Caco-2 (cell line): ENCODE measurements at places on chromosomes 4 and X.

DNA sequence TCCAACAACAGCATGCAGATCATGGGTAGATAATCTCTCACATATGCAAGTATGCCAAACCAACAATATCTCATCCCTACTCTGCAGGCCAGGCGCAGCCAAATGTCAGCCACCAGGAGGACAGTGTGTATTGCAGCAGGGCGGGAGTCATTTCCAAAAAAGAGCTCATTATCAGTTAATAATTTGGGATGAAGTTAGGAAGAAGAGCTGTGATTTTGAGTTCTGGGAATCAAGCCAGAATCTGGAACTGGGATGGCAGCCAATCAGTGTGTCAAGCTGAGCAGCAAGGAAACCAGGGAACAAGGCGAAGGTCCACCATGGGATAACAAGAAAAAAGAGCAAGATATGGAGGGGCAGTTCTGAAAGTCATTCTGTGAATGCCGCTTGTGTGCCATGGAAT, 88.2 kb upstream of the CAMK2D start:
- no peak for DNase-seq

DNA sequence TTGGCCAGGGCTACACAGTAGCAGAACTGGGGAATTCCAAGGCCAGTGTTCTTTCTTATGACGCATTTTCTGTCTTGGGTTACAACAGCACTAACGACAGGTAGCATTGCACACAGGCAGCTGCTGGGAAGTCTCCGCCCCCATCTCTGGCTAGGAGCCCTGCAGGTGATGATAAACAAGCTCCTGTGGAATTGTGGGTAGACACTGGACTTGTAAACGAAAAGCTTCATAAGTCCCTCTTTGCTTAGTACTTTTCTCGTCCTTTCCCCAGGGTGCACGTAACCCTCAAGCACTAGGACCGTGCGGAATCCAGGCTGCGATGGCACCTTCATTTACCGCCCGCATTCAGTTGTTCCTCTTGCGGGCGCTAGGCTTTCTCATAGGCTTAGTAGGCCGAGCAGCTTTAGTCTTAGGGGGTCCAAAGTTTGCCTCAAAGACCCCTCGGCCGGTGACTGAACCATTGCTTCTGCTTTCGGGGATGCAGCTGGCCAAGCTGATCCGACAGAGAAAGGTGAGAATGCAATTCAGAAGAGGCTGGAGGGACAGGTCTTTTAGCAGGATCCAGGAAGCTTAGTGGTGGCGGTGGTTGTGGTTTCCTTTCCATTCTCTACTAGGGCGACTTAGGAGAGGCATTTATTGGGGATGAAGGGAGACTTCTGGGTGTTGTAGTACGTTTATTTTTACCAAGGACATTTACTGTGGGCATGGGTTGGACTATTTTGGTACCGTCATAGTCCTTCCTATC, at the start of gene FAAH2:
TSS of gene FAAH2 (plus strand) at position 200 of the 745 bp plus-strand sequence. CDS start at position 320, 120 bp downstream.
- peak; percentile 86 for DNase-seq

DNA sequence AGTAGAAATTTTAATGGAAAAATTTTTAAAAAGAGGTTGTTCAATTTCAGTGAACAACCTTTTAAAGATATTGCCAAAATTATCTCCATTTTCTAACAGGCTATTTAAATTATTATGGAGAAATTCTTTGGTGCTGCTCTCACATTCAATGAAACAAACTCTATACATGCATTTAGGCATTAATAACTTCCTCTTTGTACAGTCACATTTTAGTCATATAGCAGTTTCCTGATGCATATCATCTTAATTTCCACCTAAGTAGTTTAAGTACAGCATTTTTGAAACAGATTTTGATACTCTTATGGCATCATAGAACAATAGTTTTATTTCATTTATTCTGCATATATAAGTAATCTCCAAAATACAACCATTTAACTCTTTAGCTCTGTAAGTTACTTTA, 500.1 kb downstream of the STPG2 start:
- DNase-seq: no peak

GRCh38 chr4:70700712-70701111, 12.4 kb downstream of the UTP3 start:
- no peak for DNase-seq

DNA sequence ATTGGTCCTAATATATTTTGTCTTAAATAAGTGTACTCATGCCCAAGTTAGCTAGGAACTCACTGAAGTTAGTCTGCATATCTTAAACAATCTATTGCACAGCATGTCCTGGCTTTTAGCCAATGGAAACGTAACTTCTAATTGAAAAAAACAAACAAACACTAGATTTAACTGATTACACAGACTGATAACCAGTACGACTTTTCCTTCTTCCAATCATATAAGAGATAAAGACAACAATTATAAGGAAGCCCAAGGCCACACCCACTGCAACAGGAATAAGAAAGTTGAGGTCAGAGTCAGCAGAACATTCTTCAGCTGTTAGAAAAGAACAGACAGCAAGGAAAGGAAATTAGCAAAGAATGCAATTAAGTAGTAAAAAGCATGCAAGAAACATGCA, 40.8 kb downstream of the LAMP2 start:
- no peak for DNase-seq

GRCh38 chrX:43973249-43974099, at the start of gene NDP:
TSS of gene NDP (minus strand) at chrX:43973390. CDS start at chrX:43958645, 14,745 bp downstream.
- no peak for DNase-seq

GRCh38 chrX:99384594-99385374, 1025.3 kb downstream of the PCDH19 start:
- DNase-seq: no peak

DNA sequence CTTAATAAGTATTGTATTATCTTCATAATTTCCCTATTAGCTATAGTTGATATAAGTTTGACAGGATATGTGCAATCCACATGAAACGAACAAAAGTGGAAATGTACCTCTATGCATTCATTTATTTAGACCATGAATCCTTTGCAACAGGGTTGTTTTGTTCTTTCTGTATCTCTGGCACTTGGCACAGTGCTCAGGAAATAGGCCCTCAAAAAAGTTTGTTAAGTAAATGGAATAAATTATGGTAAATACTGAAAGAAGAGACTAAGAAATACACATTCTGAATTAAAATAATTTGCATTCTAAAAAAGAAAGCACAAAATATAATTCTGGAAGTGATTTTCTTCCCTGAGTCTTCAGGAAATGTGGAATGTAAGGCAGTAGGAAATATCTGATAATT, 39.3 kb downstream of the TAPT1 start:
- no peak for DNase-seq

DNA sequence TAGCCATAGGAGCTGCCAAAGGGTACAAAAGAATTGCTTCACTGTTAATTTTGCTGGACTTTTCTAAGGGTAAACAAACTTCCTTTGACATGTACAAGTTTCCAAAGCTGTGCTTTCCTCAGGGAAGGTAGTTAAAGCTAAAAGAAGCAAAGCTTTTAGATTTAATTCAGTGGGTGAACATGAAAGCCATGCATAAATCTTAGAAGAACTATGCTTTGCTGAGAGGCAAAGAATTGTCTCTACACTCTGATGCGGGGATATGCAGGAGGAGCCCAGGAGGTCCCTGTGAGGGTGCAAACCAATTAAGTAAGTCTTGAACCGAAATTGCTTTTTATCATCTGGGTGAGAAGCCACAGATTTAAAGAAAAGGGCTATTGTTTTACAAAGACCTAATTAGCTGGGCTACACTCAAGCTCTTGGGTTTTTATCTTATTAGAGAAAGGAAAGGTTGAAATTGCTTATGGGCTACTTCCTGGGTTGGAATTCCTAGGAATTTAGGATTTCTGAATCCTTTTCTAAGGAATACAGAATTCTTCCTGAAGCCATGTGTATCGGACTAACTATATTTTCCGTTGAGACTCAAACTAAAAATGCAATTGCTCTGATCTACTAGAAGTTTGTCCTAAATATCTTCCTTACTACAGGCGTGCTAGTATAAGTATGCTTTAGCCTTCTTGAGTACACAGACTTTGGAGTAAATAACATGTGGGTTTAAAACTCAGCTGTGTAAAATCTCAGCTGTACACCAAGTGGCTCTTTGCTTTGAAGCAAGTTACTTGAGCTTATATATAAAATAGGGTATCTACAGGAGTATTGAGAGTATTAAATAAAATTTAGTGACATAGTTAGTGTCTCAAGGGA, 188.4 kb upstream of the ANK2 start:
- DNase-seq: no peak

DNA sequence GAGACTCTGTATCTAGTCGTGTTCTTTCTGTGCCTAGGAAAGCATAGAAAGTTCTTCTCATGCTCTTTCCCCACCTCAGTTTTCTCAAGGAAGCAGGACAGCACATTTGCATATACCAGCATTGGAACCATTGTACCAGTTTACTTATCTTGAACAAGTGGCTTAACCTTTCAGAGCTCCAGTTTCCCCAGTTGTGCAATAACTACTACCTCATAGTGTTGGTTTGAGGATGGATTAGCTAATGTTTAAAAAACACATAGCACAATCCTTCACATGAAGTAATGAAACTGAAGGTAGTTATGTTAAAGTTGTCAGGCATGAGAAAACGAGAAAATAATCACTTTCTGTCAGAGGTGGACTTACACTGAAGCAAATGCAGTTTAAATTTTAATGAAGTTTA, 92.2 kb upstream of the H2AZ1 start:
- peak; percentile 7 for DNase-seq

DNA sequence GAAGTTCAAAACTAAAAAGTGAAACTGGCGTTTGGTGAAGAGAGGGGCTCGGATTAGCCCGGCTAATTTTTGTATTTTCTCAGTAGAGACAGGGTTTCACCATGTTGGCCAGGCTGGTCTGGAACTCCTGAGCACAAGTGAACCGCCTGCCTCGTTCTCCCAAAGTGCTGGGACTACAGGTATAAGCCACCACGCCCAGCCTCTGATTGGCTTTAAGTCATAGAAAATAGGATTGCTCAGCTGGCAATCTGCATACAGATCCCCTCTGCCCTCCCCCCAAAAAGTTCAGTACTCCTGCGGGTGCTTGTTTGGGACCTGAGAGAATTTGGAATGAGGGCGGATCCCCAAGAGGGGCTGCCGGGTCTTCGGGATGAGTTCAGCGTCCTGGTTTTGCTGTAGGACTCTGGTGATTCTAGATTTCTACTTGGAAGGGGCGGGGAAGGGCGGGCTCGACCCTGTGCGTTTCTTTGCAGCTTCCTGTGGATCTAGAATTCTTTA, 537 bp upstream of the PRKX start:
- no peak for DNase-seq

GRCh38 chr4:178306565-178306964, 864.3 kb upstream of the AGA start:
- no peak for DNase-seq

DNA sequence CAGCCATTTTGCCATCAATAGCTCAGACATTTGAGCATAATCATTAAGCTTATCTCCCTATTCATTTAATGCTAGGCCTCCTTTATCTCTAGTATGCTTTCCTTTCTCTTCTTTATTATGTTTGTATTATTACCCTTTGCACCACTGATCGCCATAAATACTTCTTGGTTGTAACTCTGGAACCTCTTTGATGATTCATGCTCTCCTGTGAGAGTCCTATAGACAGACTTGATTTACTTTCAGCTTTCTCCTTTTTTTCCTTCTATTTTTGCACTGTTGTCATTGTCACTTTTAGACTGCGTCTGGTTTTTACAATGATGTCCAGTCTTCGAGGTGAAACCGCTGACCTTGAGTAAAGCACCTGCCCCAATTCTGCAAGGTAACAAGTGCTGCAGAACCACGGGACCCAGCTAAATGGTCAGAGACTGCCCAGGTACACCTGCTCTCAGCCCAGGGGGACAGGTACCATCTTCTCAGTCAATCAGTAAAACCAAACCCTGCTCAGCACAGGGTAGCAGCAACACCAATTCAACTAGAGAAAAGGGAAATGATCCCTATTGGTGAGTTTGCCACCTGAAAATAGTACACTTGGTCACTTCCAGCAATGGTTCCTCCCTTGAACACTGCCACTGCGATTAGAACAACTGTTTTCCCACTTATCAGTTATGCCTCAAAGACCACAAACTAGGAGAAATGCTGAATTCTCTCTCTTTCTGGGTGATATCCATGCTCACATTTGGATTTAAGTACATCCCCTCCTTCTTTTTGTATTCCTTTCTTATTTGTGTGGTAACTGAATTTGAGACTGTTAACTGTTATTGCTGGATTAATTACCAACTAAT, 125.1 kb downstream of the MAML3 start:
- peak; percentile 55 for DNase-seq

DNA sequence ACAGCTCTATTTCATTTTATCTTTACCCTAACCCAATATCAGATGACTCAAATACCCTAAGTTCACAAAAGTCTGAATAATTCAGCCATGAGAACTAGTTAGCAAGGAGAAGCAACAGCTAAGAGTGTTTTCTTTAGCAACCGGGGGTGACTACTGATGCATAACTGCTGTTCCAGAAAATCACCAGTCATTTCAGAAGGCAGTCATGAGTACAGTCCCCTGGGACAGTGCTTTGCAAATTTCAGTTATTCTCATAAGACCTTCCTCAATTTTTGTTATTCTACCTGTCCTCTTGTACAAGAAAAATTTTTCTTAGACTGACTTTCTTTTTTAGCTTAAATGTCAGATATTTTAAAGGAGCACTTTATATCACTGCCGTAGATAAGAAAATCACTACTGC, 16.4 kb downstream of the BANK1 start:
- DNase-seq: no peak

GRCh38 chrX:103739421-103739820, 28.7 kb downstream of the TMEM31 start:
- no peak for DNase-seq

GRCh38 chr4:79917246-79917645, 155.8 kb downstream of the ANTXR2 start:
- DNase-seq: peak; percentile 56

DNA sequence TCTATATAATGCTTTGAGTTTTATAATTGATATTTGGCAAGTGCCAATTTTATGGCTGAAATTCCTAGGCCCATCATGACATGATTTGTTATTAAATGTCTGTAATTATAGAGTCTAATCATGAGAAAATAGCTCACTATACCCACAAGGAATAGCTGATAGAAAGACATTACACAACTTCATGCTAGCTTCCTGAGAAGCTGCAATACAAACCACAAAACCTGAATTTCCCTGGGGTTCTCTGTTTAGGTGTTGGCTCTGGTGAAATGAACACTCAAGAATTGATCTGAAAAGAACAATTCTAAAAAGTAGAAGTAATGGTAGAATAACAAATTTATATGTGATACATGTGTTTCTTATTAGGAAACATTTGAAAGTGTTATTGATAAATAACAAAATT, 169.6 kb downstream of the GASK1B start:
- no peak for DNase-seq
